ENCODE measurements at places on chromosomes 12 and 14.

DNA sequence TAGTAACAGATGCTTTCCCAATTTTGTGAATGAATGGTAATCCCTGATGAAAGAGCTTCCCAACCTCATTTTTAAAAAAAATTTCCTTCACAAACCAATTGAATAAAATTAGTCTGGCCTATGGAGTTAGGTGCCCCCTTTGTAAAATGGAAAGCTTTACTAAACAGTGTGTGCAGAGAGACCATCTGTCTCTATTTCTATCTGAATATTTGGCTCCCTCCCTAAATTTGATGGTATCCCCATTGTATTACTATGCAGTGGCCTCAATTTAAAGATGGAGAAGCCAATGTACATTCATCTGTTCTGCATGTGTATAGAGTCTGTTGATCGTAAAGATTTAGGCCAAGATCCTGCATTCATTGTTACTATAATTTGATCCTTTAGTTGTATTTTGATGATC lies 397.7 kb upstream of the RGS6 start:
- no peak for DNase-seq

GRCh38 chr12:84874125-84874824 lies 38.3 kb downstream of the SLC6A15 start:
- no peak for DNase-seq

GRCh38 chr14:76772300-76773187 lies 11.3 kb downstream of the VASH1 start:
- no peak for DNase-seq

DNA sequence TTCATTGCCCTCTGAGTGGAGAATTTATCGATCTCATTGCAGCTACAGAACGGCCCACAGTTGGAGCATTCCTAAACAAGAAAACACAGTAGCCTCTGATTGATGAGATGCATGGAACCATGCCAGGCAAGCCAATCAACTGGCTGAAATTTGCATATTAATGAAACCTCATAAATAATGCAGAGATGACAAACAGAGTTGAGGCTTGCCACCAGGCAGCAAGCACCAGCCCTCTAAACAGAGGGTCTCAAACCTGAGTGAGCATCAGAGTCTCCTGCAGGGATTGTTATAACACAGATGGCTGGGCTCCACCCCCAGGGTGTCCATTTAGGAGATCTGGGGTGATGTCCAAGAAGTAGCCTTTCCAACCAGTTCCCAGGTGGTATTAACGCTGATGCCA lies 60.9 kb upstream of the CMKLR1 start:
- no peak for DNase-seq

DNA sequence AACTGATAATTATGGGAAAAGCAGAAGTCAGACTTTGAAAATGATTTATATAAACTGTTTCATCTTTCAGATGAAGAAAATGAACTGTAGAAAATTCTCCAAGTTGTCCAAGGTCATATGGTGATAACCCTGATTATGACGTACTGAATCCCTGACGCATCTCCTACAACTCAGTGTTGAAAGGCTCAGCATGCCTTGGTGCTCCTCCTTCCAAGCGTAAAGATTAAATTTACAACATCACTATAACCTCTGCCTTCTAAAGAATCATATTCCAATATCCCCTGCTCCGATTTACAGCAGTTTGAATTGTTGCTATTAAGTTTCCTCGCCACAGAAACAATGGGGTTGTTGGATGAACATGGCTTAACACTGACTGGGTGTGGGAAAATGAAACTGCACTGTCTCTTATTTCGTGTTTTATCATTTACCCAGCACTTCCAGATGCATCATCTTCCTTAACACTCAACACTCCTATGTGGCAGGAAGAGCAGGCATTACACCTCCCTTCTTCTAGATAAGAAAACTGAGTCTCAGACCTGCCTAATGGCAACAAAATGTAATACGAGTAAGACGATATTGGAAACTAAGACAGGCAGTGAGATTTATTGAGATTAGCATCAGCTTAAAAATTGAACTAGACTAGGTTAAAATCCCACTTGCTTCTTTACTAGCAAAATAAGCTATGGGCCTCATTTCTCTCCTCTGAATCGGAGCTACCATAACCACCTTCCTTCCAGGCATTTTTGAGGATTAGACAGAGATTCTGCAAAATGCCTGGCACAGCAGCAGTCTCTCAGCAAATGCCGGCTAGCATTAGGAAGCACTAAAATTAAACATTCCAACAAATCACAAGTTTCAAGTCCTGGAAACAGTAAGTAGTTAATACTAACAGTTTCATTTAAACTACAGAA lies 74.2 kb downstream of the PPM1H start:
- DNase-seq, result no peak

DNA sequence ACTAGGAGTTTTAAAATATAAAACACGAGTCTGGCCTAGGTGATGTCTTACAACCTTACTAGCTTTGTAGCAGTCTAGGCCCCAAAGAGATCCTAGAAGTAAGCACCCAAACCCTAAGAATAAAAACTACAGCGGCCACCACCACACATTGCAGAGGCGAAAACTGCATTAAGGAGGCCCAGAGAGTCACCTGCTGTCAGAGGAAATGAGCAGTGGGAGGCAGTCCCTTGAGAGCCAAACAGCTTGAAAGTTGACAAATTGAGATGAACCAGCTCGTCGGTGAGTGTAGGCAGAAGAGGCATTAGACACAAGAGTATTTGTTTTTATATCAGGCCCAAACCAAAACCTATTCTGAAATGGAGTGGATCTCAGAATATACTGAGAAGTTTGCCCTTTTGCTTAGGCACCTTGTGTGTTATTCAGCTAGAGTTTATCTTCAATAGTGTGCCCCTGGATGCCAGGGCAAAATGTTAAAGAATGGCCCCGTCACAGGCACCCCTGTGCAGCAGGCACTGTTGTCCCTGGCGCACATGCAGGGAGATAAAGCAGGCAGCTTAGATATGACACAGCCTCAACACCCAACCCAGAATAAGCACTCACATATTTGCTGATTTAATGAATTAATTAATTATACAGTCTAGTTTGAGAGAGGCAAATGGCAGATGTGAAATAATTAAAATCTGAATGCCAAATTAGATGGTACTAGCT lies 56.7 kb downstream of the TTC7B start:
- DNase-seq, result no peak

DNA sequence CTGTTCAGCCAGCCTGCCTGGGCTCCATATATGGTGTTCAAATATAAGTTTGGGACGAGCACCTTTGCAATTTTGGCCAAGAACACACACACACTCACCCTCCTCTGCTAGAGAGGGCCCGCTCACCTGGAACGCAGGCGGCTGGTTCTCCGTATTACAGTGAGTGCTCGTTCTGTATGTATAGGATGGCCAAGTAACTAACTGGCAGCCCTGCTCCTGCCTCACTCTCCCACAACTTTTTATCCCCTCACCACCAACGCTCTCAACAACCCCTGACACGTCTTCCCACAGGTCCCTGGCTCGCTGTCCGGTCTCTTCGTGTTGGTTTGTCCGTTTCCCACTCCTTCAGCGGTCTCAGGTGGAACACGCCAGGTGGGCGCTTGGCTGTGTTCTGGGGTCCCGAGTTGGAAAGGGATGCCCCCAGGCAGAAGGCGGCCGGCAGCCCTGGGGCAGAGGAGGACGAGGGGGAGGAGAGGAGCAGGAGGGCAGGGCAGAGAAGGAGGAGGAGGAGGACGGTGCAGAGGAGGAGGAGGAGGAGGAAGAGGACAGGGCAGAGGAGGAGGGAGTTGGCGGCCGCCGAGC lies 398 bp upstream of the MSRB3 start:
- DNase-seq, result no peak

GRCh38 chr12:125892276-125892675 lies 827.0 kb downstream of the AACS start:
- DNase-seq, result no peak

DNA sequence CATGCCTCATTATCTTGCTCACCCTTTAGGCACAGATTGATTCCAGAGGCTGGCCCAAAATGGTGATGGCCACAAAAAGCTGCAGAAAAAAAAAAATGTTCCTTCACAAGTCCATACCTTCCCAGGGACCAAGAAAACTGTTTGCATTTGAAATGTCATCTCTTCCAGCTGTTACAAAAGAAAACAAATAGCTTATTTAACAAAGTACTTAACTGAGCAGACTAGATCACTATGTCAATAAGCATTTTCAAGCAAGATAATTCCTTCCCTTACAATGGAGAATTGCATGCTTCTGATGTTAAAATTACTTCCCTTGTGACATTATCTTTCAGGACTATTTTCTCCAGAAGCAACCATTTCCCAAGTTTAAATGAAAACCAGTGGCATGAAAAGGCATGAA lies 377.9 kb upstream of the KITLG start:
- no peak for DNase-seq

DNA sequence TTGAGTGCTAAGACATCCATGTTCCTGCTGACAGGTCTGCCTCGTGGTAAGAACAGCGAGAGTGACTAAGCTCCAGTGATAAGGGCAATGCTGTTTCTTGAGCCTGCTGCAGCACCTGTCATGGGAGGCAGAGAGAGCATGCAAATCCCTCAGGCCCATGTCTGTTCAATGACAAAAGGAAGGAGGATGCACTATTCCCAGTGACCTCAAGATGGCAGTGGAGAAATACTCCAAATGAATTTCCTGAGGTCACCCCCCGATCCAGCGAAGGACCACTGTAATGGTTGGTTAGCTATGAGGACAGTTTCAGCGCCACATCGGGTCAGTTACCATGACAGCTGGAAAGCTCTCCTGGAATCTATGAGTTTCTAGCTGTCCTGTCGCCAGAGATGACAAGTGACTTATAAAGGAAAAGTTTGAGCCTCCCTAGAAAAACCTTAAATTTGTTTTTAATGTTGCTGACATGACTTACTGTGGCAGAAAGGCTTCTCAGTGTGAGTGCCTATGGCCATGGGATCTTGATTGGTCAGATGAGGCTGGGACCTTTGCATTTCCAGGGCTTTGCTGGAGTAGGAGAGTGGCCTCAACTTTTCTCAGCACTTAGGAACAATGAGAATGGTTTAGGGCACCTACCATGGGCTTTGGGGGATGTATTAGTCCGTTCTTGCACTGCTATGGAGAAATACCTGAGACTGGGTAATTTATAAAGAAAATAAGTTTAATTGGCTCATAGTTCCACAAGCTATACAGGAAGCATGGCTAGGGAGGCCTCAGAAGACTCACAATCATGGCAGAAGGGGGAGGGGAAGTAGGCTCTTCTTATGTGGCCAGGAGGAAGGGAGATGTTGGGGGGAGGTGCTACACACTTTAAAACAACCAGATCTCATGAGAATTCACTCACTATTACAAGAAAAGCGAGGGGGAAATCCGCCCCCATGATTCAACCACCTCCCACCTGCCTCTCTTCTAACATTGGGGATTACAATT lies 88.0 kb upstream of the TMEM260 start:
- peak; percentile 5 for DNase-seq

GRCh38 chr12:29634057-29634456 lies 136.6 kb upstream of the OVCH1 start:
- no peak for DNase-seq

GRCh38 chr14:32306549-32306948 lies 22.5 kb upstream of the AKAP6 start:
- no peak for DNase-seq

DNA sequence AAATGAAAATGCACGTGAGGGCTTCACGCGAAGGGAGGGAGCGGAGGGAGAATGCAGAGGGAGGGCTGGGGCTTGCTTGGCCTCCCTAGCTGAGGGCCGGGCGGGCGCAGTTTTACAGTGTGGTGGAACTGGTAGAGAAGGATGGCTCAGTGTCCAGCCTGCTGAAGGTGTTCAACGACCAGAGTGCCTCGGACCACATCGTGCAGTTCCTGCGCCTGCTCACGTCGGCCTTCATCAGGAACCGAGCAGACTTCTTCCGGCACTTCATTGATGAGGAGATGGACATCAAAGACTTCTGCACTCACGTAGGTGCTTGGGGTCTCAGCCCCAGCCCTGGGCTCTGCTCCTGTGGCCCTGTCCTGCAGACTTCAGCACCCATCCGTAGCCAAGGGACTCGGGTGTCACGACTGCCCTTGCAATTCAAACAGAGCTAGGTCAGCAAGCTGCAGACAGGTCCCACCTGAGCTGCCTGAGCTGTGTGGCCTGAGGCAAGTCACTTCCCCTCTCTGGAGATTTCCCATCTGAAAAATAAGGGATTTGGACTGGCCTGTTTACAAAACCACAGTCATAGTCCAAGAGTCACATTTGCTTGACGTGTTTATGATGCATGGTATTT lies 18.4 kb downstream of the OTUB2 start:
- no peak for DNase-seq

DNA sequence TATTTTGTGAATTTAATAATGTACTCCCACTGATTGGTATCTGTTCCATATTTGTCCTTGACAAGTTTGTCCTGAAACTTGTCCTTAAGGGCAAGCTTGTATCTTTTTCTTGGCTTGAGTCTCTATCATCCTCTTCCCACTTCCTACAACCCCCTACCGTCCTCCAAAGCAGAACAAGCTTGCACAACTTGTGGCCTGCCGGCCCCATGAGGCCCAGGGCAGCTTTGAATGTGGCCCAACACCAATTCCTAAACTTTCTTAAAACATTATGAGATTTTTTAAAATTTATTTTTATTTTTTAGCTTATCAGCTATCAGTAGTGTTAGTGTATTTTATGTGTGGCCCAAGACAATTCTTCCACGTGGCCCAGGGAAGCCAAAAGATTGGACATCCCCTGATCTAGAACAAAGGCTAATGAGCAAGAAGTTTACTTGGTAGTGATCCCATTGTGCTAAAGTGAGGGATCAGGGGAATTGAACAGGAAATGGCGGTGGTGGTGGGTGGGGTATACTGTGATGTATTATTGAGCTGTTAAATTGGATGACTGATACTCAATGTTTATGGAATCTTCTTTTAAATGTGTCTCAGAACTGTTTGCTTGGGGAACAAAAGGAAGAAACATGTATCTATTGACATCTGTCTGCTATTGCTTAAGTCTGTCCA lies 37.8 kb downstream of the TMX1 start:
- no peak for DNase-seq

- no peak for DNase-seq
Measured at GRCh38 chr12:93707836-93708235, 30.7 kb downstream of the CRADD start.

DNA sequence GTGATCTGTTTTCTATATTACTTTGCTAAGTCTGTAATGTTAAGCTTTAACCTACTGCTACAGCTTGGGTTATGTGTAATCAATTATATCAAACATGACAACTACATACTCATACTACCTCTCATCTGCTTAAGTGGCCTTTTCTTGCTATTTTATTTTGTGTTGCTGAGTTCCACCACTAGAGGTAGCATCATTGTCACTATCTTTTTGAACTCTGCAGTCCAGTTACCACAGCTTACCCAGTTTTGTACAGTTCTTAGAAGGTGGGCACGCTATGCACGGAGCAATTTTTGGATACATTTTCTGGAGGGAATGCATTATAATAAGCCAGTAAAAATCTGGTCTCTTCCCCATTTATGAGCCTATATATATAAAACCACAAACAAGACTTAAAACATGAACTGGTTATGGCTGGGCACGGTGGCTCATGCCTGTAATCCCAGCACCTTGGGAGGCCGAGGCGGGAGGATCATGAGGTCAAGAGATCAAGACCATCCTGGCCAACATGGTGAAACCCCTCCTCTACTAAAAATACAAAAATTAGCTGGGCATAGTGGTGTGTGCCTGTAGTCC lies 48.5 kb downstream of the SAV1 start:
- no peak for DNase-seq

- no peak for DNase-seq
Measured at GRCh38 chr12:18907728-18908127, 169.8 kb downstream of the CAPZA3 start.

GRCh38 chr12:3651585-3652424 lies 101.1 kb downstream of the CRACR2A start:
- no peak for DNase-seq

All from activated gamma-delta T cell treated with anti-CD3 and anti-CD28 coated beads, Interleukin-2, amount 50 U/mL, for 16 hours (primary cell).